Hypothalamus (tissue), 51 donors: ENCODE measurements at places on chromosomes 4 and X.
A peak's percentile ranks its signal among the peaks of the same experiment; 100 is the strongest.

- no peak for DNase-seq
Measured at GRCh38 chrX:45261005-45261404, 60.3 kb upstream of the DIPK2B start.

DNA sequence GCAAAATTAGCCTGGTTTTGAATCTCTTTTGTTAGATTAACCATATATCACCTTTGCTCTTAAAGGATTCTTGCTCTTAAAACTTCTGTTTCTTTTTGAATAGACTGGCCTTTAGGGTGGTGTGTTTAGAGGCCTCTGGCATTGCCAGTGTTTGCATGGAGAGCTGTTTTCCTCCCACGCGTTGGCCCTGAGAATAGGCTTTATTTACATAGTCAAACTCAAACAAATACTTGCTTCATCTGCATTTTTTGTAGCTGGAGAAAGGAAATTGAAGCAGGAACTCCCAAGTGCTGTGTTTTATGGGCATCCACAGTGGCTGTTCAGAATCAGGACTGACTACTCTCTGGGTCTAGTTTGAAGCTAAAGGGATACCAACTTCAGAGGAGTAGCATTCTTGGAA lies 2.7 kb downstream of the SHROOM2 start:
- no peak for DNase-seq

DNA sequence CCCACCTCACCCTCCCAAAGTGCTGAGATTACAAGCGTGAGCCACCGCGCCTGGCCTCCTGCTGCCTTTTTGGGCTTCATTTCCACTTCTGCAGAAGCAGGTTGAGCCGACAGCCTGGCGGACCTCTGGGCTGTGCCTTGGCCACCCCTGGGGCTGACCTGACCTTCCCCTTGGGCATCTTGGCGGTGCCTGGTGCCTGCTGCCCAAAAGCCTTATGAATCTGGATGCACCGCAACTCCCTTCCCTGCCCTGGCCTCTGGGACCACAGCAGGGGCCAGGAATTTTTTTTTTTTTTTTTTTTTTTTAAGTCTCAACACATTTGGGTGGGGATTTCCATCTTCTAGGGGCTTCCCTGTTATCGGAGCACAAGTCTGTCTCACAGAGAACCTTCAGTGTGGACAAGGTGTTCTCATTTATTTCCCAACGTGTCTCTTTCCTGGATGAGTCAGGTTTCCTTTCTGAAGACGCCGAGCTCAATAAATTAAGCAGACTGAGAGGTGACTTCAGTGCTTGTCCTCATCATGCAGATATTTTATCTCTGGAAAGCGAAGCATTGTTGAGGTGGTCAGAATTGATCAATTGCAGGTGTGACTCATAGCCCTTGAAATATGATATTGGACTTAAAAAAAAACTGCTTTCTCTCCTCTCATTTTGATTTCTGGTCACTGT lies 79.7 kb downstream of the SHROOM2 start:
- no peak for DNase-seq

GRCh38 chrX:26574234-26574633 lies 358.3 kb downstream of the MAGEB5 start:
- no peak for DNase-seq

DNA sequence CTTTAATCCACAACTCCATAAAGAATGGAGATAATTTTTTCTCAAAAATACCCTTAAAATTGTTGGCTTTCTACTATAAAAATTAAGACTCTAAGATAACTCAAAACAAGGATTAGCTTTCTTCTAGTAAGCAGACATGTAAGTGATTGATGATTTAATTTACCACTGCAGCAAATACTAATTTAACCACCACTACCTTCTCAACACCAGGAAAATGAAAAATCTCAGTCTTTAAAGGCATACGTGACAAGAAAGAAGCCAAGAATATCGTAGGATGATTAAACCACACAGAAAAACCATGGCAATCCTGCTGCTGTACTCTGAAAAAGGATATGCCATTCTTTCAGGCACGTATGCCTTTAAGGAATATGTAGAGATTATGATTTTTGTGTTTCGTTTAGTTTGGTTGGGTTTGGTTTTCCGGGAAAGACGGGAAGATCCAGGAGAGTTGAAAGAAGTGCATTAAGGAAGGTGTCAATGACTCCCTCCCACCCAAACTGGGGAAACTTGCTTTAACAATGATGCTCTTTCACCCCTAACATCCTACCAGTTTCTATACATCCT lies 881 bp downstream of the LRCH2 start:
- no peak for DNase-seq

DNA sequence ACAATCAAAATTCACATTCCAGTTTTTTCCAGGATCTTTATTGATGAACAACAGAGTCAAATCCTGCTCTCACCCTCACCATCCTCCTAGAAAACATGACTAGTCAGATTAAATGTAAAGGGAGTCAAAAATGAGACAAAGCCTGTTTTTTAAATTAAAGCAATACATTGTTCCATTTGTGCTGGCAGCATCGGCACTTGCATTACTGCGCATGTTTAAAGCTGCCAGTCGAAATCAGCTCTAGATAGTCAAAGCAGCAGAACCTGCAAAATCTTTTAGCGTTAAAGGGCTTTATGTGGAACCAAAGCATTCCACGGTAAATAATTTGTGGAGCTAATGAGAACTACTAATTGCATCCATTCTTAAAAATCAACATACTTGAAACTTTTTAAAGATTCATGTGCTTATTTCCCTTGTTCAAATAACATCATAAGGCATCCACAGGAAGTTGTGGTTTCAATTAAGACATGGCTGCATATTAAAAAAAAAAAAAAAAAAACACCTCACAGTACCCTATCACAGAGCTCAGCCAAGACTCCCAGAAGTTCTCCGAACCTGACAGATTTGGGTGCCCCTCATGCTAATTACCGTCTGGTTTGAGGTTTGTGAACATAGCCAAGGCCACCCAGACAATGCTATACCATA lies 82.2 kb downstream of the SH3KBP1 start:
- no peak for DNase-seq

DNA sequence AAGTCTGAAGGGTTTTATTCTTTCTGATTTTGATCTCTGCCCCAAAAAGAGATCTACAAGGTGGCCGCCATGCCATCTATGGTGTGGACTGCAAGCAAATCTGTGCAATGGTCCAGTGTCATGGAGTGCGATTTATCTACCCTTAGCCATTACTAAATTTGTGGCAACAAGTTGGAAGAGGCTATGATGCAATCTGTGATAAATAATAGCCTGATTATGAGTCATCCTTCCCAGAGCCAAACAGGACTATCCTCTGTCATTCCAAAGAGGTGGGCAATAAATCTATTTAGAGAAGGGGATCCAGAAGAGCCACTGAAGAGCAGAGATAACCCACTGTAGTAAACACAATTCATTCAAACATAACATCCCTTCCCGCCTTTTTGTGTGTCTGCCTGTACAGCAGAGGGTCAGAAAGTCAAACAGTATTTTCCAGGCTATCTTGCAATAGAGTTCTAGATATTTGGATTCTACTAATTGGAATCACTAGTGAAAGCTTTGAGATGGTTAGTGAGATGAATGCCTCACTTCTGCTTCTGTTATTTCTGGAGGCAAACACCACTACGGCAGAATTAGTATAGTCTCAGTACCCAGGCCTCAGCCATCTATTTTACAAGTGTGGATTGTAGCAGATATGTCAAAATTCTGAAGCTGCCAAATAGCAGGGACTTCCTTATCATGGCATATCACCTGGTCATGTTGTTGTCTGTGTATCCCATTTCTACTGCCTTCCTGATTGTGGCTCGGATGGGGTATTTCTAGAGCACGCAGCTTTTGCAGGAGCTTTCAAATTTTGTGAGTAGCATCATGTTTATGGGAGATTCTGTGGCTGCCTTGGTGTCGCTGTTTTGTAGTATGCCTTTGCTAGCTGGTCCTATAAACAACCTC lies 192.0 kb downstream of the SMIM20 start:
- no peak for DNase-seq

DNA sequence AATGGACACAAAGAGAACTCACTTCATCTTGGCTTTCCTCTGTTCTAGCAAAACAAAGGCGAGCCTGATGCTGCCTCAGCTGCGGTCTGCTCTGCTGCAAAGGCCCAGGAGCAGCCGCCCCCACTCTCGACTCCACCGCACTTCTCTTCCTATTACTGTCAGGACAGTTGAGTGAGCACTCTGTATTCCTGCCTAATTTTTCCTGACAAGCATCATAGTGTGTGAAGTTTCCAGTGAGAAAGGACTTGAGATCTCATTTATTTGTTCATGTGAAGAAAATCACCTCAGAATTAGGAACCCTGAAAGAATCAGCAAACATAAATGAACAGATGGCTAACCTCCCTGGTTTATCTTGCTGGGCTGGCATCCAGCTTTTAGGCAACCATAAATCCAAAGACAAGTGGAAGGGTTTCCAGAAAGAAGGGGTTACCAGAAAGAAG lies 15.6 kb downstream of the SCARB2 start:
- peak; percentile 81 for DNase-seq

DNA sequence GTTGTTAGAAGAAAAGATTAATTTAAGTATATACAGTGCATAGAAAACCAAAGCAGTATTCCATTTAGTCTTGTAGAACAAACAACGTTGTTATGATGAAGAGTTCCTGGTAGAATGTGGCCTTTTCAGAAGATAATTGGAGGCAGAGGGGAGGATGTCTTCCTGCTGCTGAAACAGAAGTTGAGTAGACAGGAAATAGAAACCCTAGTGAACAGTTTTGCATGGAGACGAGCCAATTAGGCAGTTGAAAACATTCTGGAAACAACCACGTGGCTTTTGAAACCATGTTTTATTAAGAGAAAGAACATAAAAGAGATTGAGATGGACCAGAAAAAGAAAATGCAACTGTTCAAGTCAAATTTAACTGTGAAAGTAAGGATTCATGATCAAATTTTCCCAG lies 325.2 kb downstream of the CAMK2D start:
- DNase-seq: no peak

DNA sequence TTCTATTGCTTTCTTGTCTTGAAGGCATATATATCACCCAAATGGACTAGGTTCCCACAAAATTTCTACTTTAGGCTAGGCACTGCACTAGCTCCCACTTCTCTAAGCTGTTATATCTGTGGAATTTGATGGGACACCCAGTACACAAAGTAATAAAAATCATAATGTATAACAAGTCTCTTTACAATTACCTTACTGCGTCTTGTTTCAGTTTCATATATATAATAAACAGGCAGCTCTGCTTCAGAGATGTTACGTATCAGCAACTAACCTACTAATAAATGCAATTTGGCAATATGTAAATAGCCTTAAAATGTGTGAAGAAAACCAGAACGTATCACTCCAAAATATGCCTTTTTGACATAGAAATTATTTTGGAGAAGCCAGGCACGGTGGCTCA lies 42.0 kb upstream of the UGDH start:
- DNase-seq: no peak

DNA sequence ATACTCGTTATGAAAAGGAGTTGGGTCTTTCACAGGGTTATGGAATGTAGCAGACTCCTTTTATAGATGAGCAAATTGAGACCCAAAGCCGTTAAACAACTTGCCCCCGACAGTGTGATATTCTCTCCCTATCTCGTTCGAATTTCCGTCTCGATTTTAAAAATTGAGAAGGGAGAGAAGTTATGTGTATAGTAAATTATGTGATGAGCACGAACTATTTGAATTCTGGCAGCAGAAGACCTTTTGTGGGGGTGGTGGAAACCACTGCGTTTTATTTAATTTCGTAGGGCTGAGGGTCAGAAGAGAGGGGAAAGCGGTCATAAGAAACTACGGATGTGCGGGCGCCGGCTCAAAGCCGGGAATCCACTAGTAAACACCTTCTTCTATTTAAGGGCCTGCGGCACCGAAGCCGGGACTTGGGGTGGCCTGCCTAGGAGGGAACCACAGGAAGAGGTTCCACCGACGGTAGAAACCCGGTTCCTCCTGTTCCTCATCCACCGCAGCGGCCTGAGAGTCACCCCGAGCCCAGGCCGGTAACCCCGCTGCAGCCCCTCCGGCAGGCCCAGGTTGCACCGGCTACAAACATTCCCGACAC lies 1.5 kb upstream of the DDX3X start:
- DNase-seq: peak; percentile 41

- no peak for DNase-seq
Measured at GRCh38 chr4:71270901-71271300, 67.9 kb upstream of the SLC4A4 start.

- no peak for DNase-seq
Measured at GRCh38 chrX:44844204-44844603, 383 bp downstream of the DUSP21 start.

- DNase-seq: no peak
Measured at GRCh38 chr4:53354012-53354722, 11.7 kb downstream of the SCFD2 start.

DNA sequence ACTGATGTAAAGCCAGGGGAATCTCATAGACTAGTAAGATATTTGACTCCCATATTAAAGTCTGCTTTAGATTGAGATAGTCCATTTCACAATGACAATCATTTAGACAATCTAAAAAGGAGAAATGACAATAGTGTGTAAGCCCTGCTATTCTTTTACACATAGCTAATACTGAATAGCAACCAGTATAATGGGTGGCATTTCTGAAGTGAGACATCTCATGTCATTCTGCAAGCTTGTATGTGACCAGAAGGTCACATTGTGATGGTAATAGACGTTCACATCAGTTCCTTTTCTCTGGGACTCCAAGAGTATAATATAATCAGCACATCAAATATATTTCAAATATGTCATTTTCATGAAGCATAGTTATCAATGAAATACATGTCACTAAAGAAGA lies 440.2 kb downstream of the GALNTL6 start:
- DNase-seq: no peak

DNA sequence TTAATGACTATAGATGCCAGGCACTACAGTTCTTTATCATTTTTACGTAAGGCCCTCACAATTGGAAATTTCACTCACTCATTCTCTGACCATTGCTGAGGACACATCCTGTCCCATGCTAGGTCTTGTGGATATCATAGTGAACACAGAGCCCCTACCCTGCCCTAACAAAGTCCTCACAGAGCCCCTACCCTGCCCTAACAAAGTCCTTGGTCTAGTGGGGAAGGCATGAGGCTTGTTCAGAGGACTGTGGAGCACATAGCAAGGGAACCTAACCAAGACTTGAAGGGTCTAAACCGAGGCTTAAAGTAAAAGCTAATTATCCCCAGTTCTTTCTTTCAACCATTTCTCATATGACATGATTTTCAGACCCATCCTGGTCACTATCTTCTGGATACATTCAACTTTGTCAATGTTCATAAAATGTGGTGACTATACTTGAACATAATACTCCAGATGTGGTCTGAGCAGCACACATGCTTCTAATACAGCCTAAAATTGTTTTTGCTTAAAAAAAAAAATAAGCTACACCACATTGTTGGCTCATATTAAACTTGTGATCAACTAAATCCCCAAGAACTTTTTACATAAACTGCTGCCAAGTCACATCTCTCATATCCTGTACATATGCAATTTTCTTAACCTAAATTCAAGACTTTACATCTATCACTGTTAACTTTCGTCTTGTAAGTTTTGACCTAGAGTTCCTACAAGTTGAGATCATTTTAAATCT lies 77.0 kb downstream of the GPC3 start:
- DNase-seq: no peak

GRCh38 chr4:8224267-8224974 lies 25.3 kb downstream of the SH3TC1 start:
- no peak for DNase-seq

DNA sequence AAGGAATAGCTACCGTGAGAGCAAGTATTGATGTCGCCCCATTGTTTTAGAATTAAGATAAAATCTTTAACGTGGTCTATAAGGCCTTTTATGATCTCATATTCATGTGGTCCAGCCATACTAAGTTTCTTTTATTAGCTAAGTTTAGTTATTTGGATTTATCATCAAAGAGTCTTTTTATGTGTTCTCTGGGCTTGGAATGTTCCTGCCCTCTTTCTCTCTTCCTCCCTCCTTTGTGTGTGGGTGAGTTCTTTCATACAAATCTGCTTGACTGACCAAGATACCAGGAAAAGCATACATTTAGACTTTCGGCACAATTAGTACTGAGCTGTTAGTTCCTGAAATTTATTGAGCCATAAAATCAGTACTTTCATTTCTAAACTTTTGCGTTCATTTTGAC lies 11.3 kb downstream of the TDO2 start:
- no peak for DNase-seq
